ENCODE measurements at places on chromosomes 6 and 20.

GRCh38 chr6:63476302-63476701, 96.0 kb upstream of the LOC128125822 start:
- DNase-seq, result no peak

DNA sequence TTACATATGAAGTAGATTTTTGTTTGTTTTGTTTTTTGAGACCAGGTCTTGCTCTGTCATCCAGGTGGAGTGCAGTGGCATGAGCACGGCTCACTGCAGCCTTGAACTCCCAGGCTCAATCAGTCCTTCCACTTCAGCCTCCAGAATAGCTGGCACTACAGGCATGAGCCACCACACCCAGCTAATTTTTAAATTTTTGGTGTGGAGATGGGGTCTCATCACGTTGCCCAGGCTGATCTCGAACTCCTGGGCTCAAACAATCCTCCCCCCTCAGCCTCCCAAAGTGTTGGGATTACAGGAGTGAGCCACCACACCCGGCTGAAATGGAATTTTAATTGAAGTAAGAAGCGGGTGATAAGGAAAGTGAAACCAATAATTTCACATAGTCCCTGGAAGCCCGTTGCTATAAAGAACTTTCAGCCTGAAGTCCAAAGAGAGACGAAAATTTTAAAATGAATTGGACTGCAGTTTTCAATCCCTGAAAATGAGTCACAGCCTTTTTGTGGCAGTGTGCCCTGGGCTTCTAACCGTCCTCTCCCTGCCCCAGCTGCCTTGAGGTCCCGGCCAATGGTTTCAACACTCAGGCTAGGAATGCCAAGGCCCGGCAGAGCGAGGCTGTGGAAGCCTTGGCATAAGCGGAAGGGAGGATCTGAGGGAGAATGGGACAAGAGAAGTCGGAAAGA, 757 bp downstream of the RAET1E start:
- peak; percentile 63 for DNase-seq

DNA sequence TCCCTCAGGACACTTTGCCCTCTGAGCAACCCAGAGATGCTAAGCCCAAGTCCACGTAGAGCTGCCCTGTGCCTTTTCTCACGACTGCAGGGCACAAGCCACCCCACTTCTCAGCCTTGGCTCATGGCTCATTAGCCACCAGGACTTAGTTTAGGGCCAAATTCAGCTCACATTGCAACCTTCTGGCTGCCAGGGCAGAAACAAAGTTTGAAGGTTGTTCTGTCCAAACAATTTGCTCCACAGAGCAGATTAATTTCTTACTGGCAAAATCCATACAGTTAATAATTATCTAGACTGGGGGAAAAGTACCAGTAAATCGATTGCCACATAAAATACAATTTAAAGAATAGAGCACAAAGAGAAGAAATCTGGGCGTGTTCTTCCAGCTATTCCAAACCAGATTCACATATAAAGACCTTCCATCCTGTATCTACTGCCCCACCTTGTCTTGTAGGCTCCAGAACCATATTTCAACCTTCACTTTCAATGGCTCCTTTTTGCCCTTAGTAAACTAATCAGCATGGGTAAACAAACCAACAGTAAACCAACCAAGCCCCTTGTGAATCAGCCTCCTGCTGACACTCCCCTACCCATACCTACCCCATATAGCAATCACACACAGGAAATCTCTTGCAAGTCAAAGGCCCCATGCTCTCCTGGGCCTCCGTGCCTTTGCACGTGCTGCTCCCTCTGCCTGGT, 101.9 kb downstream of the QRSL1 start:
- peak; percentile 83 for DNase-seq

DNA sequence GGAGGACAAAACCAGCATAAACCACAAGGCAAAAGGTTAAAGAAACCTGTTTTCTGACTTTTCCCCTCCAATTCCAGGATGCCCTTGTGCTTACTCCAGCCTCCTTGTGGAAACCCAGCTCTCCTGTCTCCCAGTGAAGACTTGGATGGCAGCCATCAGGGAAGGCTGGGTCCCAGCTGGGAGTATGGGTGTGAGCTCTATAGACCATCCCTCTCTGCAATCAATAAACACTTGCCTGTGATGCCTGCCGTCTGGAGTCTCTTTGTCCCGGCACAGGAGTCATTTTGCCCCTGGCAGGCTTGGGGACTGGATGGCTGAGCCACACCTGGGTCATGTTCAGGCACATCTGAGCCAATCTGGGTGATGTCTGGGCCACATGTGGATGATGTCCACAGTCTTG, 26.6 kb downstream of the BPIFB1 start:
- DNase-seq, result no peak

GRCh38 chr20:46030284-46031013, 1.4 kb downstream of the SLC12A5 start:
- DNase-seq, result no peak

DNA sequence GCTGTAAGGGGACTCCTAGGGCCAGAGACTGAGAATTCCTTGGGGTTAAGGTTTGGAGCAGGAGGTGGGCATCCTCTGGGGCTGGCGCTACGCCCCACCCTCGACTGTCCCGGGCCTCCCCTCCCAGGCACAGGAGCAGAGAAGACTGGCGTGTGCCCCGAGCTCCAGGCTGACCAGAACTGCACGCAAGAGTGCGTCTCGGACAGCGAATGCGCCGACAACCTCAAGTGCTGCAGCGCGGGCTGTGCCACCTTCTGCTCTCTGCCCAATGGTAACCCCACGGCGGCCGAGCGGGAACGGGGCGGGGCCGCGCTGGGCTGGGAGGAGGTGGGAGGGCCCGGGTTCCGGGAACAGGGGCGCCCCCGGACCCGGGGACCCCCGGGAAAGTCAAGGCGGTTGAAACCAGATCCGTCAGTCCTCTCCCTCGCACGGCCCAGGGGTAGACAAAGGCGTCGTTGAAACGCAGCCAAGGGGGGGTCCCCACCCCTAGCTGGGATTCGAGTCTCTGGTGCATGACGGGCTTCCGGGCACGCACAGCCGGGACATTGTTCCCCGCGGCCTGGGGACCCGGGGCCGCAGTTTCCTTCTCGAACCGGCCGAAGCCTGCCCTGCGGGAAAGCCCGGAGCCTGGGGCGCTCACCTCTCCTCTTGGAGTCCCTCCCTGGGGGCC, 844 bp downstream of the WFDC2 start:
- DNase-seq, result peak; percentile 82

- no peak for DNase-seq
Measured at GRCh38 chr6:137903933-137904821, 37.1 kb downstream of the TNFAIP3 start.

GRCh38 chr6:110270165-110270564, 88.0 kb downstream of the METTL24 start:
- DNase-seq, result no peak

- no peak for DNase-seq
Measured at GRCh38 chr6:168028181-168028580, 30.7 kb downstream of the KIF25 start.

GRCh38 chr20:54063992-54064676, 6.3 kb downstream of the BCAS1 start:
- DNase-seq, result no peak

GRCh38 chr6:111276736-111277135, 189.4 kb downstream of the SLC16A10 start:
- DNase-seq, result no peak

DNA sequence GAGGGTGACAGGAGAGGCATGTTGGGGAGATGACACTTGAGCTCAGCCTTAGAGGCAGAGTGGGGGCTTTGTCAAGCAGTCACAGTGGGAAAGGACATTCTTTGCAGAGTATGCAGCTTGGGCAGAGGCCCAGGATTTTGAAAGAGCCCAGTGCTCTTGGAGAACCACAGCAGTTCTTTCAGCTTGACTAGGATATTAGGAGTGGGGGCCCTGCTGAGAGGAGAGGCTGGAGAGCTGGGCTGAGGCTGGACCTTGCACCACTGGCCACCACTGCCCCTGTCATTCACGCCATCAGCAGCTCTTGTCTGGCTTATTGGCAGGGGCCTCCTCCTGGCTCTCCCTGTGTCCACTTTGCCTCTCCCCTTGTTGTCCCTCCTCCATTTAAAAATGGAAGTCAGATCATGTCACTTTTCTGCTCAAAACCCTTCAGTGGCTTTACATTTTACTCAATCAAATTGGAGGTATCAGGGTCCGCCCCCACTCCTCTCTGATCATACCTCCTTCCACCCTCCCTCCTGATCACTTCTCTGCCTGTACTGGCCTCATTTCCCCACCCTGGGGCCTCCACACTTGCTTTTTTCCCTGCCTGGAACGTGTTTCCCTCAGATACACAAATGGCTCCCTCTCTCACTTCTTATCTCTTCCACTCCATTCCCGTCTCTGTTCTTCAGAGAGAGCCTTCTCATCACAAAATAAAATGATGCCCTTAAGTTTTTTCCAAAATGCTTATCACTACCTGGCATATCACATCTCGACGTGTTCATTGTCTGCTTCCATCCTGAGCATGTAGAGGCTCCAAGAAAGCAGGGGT, 10.5 kb downstream of the MANBAL start:
- no peak for DNase-seq

- peak; percentile 88 for DNase-seq
Measured at GRCh38 chr6:43277643-43278523, 20.2 kb upstream of the SLC22A7 start.

GRCh38 chr6:30554404-30554803, 1.9 kb downstream of the GNL1 start:
- DNase-seq, result no peak

GRCh38 chr6:139544701-139545057, 170.2 kb upstream of the CITED2 start:
- no peak for DNase-seq

DNA sequence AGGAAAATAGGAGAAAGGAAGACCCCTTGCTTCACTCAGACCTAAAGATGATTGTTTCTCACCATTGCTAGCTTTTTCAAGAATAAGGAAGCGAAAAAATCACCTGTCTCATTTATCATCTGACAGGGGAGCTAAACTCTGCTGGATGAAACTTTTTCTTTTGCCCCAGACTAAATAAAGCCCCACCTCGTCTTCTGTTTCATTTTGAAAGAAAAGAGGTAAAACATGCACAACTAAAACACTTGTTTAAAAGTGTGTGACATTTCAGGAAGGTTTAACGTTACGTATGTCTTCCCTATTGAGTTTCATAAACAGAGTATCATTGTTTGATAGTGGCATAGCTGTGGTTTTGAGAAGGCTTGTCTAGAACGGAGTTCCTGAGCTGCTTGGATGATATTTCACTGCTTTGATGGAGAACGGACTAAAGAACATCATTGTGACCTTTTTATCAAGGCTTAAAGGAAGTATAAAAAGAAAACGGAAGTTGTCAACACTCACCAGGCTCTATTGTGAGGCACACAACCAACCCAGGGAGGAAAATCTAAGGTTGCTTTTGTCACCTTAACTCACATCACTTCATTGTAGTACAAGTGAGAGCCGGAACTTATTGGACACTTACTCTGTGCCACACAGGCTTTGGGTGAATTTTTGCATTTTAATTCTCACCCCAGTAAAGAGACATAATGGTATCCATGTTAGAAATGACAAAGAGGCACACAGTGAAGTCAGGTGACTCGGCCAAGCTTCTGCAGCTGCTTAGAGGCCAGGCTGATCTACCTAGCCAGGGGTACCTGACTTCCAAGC, 29.5 kb downstream of the TSHZ2 start:
- no peak for DNase-seq

GRCh38 chr6:1079525-1079924, 232.4 kb upstream of the FOXQ1 start:
- DNase-seq, result no peak

DNA sequence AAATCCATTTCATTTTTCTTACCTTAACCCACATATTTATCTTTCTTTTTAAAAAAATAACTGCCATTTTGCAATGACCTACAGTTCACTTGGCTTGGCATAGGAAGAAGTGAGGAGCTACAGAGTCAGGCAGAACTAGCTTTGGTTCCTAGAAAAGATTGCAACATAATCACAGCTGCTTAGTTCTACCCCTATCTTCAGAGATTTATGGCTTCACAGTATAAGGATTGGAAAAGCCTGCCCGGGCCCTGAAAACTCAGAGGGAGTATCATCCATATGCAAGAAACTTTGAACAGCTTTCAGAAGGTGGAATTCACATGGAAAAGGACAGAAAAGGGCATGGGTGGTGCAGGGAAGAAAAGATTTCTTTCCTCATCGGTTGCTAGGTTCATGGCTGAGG, 774.3 kb upstream of the CHD6 start:
- no peak for DNase-seq

All from mucosa of descending colon (tissue), 3 donors.